ENCODE measurements at places on chromosomes 12 and 14.
A peak's percentile ranks its signal among the peaks of the same experiment; 100 is the strongest.

DNA sequence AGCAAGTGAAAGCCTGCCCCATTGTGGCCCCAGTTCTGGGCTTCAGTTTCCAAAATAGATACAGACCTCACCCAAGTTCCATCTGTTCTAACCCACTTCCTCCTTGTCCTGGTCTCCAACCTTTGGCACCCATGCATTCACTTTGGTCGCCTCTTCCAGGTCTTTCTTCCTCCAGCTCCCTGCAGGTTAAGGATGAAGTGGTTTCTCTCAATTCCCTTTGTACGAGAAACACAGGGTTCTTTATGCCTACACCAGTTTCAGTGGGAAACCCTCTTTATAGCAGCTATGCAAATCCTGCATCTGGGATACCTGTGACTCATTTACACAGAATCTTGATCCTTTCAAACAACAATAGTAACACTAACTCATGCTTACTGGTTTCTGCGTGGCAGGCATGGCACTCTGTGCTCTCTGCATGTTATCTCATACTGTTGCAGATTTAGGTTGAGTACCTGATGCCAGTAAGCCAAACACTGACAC, 110.6 kb upstream of the AMIGO2 start:
- no peak for DNase-seq

GRCh38 chr12:121170611-121171260, 38.1 kb downstream of the P2RX7 start:
- no peak for DNase-seq

DNA sequence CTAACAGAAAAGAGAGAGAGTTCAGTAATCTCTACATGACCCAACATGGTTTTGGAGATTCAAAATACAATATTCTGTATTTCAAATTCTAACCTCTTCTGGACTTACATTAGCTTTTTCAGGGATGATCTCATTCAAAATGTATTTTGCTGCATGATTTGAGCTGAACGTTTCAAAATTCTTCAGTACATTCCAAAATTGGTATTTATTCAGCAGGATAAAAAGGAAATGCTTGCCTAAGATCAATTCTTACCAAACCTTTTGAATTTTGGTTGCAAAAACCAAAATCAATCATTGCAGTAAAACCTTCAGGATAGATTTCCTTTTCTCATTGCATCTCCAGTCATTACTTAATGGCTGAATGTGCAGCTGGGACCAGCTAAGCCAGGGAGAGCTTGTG, 1761.3 kb upstream of the SEL1L start:
- DNase-seq: peak; percentile 39

DNA sequence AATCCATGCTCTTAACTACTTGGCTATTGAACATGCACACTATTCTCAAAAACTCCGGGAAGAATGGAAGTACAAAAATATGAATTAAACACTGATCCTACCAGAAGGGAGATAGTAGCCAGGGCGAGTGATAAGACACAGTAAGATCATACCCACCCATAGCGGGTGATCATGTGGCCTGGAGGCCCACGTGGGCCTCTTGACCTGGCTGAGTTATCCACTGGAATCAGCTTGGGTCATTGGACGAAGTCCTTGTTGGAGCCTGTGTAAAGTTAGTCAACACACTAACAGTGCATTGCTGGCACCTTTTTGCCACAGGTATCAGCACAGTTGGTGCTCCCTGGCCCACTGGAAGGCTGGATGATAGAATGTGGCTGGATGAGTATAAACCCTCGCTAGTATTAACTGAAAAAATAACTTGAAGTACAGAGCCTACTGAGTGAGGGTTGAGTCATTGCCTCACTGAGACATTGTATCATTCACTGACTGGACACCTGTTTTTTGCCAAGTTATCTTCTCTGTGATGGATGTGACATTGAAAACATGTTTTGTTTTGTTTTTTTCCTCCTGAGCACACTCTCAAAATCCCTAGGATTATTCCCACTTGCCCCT, 149.2 kb upstream of the FUT8 start:
- no peak for DNase-seq

DNA sequence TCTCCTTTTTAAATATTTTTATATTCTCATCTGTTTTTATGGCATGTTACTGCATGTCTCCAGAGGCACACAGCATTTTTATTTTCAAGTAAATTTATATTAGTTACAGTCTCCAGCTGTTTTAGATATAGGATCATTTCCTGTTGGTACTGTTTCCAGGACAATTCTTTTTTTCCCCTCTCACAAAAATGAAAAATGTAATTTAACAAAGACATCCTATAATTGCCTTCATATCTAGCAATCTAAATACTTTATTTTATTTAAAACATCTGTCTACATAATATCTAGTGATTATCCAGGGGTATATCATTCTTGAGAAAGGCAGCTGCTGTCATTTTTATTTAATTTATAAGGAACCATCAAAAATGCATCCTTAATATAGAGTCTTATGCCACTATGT, 272.4 kb upstream of the NPAS3 start:
- DNase-seq: no peak

GRCh38 chr14:58243790-58244555, 670 bp upstream of the PSMA3 start:
- DNase-seq: no peak

DNA sequence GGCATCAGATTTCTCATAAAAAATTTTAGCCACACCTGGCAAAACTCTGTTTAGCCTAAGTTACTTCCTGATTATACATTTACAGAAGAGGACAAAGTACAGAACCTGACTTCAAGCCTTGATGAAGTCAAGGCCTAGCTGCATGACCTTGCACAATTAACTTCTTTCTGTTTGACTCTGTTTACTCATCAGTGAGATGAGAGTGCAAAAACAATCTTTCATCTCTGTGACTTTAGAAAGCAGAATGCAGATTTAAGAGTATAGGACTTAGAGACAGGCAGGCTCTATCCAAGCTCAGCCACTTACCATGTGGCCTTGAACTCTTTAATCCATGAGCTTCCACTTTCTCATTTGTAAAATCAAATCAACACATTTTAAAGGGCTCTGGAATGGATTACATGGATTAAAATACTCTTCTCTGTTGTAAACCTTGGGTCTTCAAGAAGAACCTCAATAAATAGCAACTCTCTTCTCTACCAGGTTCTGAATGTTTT, 1178.9 kb downstream of the FLRT2 start:
- DNase-seq: no peak

DNA sequence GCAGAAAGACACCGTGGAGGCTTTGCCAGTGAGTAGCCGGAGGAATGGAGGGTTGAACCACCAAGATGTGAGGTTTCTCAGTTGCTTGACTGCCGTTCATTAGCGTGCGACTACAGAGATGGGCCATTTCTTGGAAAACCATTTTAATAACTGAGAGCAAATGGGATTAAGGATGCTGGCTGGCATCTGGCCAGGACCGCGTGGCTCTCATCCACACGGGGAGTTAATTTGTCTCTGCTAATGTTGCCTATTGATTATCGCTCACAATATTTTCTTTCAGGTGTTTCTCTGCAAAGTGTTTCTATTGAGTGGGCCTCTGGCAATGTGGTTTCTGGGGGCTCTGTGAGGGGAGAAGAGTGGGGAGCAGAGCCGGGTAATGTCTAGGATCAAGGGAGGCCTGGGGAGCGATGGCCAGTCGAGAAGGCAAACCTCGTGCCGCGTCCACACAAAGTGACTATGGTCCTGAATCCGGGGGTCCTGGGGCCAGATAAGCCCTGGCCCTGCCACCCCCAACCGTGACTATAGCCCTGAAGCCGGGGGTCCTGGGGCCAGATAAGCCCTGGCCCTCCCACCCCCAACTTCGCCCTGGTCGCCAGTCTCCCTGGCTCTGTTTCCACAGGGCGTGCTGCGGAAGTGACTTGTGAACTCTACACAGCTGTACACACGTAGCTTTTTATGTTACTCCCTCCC, 110.6 kb downstream of the PRMT8 start:
- DNase-seq: no peak

- DNase-seq: no peak
These were observed 82.7 kb downstream of the BEGAIN start for GRCh38 chr14:100504372-100505078.

DNA sequence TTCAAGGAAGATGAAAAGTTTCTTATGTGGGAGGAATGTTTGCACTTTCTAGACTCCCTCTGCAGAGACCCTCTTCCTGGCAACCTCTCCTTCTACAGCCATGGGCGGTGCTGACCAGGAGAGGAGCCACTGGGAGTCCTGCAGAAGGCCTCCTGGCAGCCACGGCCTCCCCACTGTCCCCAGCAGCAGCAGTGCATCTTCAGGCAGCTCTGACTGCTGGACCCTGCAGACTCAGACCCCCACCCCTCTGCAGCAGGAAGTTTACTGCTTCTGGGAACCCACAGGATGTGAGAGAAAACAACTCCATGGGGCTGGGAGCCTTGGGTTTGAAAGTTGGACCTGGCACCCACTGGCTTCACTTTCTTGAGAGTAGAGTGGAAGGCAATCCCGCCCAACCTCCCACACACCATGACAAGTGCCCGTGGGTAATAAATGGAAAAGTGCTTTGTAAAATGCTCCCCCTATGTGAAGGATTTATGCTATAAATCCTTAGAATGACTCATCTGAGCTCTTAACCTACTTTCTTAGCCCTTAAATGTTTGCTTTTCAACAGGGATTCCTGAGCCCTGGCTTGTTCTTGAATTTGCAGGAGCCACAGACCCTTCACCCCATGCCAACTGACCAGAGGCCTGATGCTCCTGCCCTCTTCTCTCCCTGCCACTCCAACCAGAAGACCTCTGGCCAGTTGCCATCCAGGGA, 37.5 kb upstream of the DDX11 start:
- DNase-seq: no peak

DNA sequence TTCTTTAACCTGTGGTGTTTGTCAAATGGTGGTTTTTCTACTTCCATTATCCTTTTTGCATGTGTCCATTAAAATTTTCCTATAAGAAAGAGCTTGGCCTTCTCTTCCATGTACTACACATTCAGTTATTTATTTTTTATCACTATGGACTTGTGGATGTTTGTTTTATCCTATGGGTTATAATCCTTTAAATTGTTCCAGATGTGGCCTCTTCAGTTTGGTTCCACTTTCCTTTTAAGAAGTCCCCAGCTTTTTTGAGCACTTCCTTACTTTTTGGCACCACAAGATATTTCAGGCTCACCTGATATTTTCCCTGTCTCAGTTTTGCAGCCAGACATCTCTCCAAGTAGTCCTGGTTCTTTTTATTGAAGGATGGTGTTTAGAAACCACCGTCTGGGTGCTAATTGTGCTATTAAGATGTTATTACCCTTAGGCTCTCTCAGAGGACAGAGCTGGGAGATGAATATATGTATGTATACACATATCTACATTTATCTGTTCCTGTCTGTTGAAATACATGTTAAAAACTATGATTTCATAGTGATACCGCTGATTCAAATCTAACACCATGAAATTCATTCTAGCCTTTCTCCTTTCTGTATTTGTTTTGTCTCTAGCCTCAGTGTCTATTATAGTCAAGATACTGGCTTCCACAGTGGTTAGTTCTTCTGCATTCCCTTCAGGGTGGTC, 408.5 kb upstream of the RGS6 start:
- DNase-seq: no peak

- DNase-seq: no peak
These were observed 307.2 kb downstream of the CACNA1C start for GRCh38 chr12:2359725-2360629.

DNA sequence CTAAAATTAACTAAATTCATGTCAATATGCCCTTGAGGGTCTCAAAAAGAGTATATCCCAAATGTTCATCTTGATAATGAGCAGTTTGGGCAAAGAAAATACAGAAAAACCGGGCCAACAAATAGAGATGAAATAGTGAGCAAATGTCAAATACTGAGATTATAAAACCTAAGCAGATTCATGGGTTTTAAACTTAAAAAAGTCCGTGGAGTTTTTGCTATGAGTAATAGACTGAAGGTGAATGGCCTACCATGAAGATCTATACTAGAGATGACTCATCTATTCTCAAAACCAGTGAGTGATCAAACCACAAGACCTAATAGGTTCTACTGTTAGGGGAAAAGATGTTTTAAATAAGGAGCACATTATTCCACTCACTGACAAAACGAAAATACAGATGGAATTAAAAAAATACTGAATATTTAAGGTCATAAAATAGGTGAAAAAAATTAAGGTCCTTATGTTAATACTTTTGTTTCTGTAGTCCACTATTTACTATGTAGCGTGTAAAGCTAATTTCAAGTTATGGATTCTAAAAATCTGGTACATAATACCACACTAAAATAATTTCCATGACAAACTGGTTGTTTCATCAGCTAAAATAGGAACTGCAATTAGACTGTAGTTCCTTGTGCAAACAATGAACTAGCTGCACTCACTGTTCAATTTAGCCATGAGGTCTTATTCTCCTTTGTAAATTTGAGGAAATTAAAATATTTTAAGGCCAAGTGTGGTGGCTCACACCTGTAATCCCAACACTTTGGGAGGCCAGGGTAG, 5.0 kb downstream of the HNRNPC start:
- no peak for DNase-seq

GRCh38 chr12:55741931-55742680, 816 bp upstream of the GDF11 start:
- no peak for DNase-seq

DNA sequence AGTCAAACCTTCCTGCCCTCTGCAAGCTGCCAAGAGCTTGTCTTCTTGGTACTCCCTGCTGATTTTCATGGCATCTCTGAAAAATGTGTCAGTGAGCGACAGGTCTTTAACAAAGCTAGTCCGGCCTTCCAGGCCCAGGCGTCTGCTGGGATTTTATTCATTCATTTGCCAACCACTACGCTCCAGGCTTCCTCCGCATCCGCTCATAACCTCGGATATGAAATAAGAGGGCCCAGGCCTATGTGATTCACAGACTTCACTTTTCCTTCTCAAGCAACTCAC, 13.8 kb downstream of the TSPAN9 start:
- no peak for DNase-seq

DNA sequence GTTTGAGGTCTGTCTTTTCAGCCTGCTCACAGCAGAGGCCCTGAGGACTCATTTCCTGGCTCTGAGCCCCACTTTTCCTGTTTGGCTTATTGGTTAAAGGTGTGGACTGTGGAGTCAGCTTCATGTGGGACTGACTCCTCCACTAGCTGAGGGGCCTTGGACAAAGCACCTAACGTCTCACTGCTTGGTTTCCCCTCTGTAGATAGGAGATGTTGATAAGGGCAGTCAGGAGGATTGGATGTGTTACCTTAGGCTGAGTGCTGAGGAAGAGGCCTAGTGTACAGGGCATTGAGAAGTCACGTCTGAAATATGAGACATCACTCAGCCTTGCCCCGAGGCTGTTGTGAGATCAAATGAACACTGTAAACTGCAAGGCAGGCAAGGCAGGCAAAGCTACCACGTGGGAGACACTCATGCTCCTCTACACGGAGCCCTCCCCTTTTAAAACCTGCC, 27.1 kb upstream of the TCL1A start:
- no peak for DNase-seq
